Endothelial cell of umbilical vein (primary cell): ENCODE measurements at places on chromosomes 6 and 20.

DNA sequence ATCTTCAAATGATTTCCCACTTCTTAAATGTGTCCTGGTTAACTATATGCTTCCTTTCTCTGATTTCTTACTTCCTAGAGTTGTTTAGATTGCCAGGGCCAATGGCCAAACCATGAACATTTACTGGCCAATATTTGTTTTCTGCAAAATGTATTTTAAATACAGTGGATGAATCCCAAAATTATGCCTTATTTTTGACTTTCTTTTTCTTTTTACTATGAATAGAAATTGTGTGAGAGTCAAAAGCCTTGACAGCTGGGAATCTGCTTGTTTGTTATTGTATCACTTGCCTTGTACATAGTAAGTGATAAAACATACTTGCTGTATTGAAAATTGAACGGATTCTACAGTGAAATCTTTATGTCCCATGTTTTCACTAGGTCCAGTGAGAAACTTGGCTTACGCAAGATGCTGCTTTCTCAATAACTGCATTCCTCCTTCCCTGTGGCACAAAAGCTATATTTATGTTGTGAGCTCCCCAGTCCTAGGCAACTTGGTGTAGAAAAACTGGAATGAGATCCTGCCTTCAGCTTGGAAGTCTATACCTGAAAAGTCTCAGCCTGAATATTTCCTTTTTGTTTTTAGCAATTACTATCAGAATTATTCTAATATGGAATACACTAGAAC lies 295.2 kb downstream of the EPHA7 start:
- no peak for DNase-seq

DNA sequence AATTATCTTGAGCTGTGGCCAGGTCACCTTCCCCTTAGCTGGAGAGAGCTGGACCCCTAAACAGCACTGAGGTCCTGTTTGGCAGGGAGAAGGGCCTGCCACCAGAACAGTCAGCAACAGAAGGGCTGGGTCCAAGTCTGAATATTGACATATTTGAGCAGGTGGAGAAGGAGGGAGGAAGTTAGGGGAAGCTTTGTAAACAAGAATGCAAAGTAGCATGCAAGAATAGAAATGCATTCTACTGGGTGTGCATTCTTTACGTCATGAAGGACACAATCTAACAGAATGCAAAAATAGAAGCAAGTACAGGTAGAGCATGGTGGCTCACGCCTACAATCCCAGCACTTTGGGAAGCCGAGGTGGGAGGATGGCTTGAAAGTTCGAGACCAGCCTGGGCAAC lies 100.5 kb downstream of the QRSL1 start:
- DNase-seq = no peak

GRCh38 chr6:157690441-157691210 lies 132.4 kb upstream of the SNX9 start:
- no peak for DNase-seq

- no peak for DNase-seq
These were observed 621.5 kb downstream of the QKI start for GRCh38 chr6:164035900-164036485.

DNA sequence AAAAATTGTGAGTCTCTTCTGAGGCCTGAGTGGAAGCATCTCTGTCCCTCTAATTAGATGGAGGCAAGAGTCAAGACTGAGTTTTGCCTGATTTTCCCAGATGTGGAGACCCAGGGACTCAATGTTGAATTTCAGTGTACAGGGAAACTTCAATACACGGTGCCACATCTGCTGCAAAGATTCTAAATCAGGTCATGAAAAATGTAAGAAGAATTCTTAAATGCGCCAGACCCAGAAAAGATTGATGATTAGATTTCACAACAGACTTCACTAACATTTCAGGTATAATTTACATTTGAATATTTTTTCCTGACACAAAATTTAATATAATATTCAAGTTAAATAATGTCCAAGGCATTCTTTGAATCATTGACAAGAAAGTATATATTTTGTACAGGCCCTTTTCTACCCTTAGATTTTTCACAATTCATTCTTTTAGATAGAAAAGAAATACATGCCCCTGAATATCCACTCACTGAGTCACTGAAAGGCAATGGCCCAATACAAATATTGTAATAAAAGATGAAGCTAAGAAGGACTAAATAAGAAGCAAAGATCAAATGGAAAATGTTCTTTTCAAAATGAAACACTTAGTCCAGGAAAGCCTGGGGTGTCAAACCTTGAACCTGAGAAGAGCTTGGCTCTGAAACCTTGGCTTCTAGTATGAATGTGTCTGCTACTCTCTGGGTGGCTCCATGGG lies 18.2 kb upstream of the HDGFL1 start:
- no peak for DNase-seq

GRCh38 chr6:170180671-170181337 lies 110.1 kb downstream of the DLL1 start:
- DNase-seq = no peak

- peak; percentile 97 for DNase-seq
These were observed at the start of gene SRSF3 for GRCh38 chr6:36594029-36594815. Gene SRSF3, plus strand, starts transcription at chr6:36594362. Its CDS starts 2,401 bp downstream, at chr6:36596763.

DNA sequence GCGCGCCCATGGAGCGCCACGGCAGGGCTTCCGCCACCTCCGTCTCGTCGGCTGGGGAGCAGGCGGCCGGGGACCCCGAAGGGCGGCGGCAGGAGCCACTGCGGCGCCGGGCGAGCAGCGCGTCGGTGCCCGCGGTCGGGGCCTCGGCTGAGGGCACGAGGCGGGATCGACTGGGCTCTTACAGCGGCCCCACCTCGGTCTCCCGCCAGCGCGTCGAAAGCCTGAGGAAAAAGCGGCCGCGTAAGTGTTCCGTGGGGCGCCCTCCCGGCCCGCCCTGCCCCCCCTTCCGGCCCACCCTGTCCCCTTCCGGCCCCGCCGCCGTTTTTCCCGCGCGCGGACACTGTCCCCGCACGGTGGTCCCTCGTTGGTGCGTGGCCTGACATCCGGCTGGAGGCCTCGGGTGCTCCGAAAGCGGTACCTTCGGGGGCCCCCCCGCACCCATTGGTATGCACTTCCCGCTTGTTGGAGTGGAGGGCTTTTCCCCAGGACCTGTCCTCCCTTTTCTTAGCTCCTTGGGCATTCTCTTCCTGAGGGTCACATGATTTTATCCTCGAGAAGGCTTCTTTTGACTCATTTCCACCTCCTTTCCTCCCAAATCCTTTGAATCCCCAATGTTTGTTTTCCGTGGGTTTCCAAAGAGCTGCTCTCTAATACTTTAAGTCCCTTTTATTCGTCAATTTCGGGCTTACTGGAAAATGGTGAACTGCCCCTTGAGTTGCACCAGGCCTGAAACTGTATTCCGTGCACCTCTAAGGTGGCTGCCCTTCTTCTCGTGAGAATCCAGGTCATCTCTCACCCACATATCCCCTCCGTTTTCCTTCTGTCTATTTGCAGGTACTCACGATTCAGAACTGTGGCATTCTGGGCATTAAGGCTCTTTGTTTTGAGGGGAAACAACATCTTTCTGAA lies 556 bp downstream of the PANK2 start:
- DNase-seq = peak; percentile 53

DNA sequence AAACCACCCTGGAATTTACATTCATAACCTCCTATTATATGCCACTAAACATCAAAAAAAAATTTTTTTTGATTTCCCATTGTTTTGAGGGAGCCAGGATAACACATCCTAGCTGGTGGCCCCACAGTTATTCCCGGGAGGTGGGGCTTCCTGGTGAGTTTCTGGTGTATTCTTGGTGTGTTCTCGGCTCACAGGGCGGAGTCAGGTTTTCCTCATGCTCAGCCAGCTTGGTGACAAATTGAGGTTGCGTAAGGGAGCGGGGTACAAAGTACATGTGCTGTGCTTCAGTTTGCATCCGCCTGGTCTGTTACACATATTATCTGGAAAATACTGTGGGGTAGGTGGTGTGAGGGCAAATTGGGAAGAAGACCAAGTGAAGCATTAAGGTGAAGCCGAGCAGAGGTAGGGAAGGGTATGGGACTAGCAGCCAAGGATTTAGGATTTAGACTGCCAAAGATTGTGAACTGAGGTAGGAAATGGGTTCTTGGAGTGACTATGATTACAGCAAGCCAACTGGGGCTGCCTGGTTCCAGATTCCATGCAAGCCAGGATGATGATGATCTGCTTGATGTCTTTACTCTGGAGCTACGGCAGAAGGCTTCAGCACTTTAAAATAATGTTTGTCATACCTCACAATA lies 46.2 kb upstream of the EEF1A1 start:
- DNase-seq = peak; percentile 32

DNA sequence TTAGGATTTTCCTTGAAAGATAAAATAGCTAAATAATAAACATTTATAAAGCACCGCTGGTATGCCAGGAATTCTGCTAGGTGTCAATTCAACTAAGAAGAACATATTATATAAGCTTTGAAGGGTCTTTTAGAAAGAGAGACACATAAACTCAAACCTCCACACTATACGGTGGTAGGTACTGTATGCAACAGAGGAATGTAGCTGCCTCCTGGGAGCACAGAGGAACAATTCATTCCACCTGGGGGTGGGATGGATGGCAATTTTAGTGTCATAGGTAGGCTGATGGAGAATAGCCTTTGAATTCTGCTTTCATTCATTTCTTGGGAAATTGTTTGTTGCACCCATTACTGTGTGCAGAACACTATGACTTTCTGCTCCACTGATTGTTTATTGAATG lies 447.1 kb upstream of the MAP3K7 start:
- DNase-seq = no peak

GRCh38 chr6:115194981-115195638 lies 852.3 kb upstream of the HS3ST5 start:
- DNase-seq = no peak

- no peak for DNase-seq
These were observed 121.6 kb downstream of the MEI4 start for GRCh38 chr6:77774457-77774856.

DNA sequence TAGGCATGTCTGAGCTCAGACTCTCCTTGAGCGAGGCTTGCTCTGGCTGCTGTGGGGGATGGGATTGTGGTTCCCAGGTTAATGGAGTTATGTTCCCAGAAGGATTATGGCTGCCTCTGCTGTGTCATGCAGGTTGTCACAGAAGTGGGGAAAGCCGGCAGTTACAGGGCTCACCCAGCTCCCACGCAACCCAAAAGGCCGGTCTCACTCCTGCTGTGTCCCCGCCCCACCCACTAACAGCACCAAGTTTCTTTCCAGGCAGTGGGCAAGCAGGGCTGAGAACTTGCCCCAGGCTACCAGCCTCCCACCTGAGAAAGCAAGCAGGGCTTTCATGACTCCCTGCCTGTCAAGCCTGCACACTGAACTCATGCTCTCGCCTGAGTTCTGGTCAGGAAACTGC lies 750.5 kb downstream of the FRK start:
- DNase-seq = no peak

DNA sequence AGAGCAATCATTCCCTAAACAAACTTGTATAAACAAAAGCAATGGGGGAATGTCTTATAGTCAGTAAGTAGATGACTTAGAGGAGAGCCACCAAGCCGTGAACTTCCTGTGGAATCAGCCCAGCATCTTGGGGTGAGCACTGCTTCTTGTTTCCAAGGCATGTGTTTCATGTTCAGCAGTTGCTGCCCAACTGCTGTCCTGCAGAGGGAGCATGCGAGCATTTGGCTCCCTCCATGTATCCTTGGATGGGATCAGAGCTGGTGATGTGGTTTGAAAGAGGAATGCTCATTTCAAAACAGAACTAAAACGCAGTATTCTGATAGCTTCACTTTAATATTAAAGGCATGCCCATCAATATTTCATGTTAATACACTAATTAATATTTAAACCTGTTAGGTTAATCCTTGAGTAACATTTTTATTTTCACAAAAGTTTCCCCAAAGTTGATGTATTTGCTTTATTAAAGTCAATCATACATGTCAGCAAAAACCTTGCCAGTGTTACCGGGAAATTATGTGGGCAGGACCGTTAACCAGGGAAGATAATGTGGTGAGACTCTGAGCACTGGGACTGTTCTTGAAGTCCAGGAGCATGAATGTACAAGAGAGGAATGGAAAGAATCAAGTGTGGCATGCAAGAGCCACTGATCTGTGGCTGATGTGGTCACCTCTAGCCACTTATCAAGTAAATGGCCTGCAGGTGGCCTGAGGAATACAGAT lies 172.1 kb upstream of the GGTLC1 start:
- peak; percentile 58 for DNase-seq

DNA sequence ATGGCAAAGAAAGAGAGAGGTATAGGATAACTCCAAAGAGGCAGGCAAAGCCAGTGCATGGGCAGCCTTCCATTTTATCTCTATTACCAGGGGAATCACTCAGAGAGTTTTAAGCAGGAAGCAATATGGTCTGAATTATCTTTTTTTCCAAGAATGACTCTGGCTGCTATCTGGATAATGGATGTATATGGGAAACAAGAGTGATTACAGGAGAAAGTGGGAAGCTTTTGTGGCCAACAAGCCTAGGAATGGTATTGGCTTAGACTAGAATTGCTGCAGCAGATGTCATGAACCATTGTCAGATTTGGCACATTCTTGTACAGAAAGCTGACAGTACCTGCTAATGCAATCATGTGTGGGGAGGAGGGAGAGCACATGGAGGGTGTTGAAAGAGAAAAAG lies 73.0 kb upstream of the BTBD3 start:
- DNase-seq = no peak

DNA sequence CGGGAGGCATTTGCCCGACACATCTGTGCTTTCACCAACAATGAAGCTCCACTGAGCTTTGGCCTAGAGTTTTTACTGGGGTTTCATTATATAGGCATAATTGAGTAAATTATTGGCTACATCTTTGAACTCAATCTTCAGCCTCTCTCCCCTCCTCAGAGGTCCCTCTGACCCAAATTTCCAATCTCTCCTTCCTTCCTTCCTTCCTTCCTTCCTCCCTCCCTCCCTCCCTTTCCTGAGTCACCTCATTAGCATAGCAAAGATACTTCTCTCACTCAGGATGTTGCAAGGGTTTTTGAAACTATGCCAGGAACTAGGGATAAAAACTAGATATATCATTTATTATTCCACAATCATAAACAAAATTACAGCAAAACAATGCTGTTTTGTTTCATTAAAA lies 238.2 kb upstream of the PRND start:
- DNase-seq = no peak

DNA sequence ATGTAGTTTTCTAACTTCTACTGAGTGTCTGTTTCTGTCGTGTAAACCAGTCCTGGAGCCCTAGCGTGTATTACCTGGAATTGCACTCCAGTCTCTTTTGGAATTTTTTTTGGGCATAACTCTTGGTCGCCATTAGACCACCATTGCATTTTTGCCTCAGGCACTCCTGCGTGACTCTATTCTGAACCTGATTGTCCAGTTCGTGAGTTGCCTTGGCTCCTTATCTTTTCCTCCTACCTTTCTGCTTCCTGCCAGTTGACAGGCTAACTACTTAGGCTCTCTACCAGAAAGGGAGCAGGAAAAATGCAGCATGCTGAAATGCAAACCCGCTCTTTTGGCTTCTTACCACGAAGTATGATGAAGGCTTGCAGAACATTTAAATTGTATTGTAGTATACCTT lies 490.9 kb upstream of the SOX4 start:
- DNase-seq = no peak

DNA sequence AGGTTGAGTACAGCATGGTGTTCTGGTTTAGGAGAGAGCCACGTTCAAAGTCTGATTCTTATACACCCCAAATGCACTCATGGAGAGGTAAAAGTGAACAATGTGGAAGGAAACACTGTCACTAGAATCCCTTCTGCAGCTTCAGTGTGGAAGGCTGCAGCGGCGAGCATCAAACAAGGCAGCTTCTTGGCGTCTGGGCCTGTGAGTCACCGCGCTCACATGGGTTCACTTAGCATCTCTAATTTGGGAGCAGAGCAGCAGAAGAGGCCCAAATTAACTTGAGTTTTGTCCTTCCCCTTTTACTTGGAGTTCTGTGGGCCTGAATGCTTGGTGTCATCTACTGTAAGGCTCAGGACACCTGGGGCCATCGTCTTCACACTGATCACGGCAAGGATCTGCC lies 10.9 kb upstream of the E2F1 start:
- DNase-seq = no peak

- no peak for DNase-seq
These were observed 425 bp downstream of the FOXA2 start for GRCh38 chr20:22583773-22584521.

- peak; percentile 49 for DNase-seq
These were observed 176.5 kb downstream of the SLC16A10 start for GRCh38 chr6:111263837-111264236.
